ENCODE measurements at places on chromosomes 6 and 20.
A peak's percentile ranks its signal among the peaks of the same experiment; 100 is the strongest.

DNA sequence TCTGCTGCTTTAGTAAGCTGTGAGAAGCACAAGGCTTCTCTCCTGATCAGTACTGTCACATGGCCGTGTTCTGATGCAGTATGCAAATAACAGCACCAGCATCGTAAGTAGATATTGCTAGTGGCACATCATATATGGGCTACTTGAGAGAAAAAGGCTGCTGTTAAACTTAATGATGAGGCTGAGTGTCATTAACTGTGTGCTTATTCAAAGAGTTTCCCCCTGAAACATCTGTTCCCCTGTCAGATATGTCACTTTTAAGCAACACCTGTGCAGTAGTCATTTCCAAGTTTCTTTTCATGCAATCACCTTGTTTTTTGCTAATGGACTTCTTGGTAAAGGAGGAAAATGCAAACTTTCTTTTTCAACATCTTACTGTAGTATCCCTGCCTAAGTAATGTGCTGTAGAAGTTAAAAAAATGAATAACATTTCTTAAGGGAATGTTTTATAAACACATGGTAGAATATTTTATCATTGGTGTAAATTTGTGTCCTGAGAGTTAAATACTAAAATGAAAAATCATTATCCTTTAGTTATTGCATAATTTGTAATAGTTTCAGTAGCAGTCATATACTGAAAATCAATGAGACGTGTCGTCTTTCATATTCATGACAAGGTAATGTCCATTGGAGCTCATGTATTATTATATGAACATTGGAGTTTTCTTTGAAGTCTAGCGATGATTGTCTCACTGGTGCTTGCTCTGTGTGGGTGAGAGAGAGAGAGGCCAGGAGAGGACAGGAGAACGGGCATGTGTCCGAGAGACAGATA lies 366.3 kb downstream of the CDKAL1 start:
- DNase-seq, result no peak

DNA sequence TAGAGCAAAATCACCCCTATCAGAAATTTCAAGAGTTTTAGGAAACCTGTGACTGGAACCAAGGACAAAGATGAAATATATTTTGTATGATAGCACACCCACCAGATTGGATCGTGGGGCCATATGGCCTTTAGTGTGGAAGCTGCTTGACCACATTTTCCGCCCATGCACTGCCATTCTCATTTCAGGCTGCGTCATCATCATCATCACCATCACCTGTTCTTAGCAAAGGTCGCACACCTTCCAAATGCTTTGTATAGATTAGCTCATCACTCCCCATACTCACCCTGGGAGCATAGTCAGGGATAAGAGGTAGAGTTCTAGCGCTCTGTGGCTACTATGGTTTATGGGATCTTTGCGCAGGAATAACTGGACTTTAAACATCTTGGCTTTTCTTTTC lies 185.7 kb downstream of the MTHFD1L start:
- no peak for DNase-seq

- DNase-seq, result no peak
These were observed 13.4 kb downstream of the CCDC167 start for GRCh38 chr6:37486121-37486839.

- DNase-seq, result no peak
These were observed 57.4 kb upstream of the TFAP2D start for GRCh38 chr6:50655848-50656453.

DNA sequence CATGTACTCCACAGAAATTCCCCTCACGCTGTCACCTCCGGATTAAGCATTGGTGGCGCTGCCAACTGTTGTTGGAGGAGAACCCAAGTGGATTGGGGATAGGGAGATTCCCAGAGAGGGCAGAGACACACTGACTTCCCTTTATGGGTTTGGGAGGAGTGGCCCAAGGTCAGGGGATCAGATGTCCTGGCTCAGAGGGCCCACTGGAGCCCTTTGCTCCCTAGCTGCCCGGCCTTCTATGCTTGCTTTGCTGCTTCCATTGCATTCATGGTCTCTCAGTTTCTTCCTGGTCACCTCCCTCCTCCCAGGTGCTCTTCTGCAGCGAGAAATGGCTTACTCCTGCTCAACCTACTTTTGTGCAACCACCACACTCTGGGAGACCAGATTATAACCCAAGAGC lies 14.3 kb downstream of the CUL9 start:
- no peak for DNase-seq

- DNase-seq, result no peak
These were observed 126.0 kb downstream of the BACH2 start for GRCh38 chr6:90170601-90171000.

GRCh38 chr6:31270788-31271640 lies 878 bp downstream of the HLA-C start:
- peak; percentile 58 for DNase-seq

GRCh38 chr6:5025911-5026819 lies 22.3 kb upstream of the RPP40 start:
- DNase-seq, result no peak
